Gastroesophageal sphincter (tissue), 4 donors: ENCODE measurements at places on chromosomes 11 and 22.

DNA sequence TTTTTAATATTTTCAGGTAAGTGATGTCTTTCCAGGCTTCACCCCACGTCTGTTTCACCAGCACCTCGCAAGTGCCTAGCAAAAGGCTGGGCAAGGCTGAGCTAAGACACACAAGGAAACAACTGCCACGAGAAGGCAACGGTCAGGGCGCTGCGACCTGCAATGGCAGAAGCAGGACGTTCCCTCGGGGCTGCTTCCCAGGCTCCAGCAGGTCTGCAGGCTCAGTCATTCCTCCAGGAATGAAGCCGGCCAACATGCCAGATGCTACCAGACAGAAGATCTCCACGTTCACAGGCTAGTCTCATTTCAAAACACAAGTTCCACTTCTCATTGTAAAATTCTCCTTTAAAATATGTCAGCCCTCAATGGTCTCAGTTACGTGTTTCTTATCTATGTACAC, 45.5 kb downstream of the CELSR1 start:
- no peak for ATAC-seq

GRCh38 chr22:30294066-30294465, 4.8 kb upstream of the CASTOR1 start:
- ATAC-seq: no peak

GRCh38 chr22:24706054-24706453, 68.5 kb downstream of the PIWIL3 start:
- ATAC-seq: no peak

DNA sequence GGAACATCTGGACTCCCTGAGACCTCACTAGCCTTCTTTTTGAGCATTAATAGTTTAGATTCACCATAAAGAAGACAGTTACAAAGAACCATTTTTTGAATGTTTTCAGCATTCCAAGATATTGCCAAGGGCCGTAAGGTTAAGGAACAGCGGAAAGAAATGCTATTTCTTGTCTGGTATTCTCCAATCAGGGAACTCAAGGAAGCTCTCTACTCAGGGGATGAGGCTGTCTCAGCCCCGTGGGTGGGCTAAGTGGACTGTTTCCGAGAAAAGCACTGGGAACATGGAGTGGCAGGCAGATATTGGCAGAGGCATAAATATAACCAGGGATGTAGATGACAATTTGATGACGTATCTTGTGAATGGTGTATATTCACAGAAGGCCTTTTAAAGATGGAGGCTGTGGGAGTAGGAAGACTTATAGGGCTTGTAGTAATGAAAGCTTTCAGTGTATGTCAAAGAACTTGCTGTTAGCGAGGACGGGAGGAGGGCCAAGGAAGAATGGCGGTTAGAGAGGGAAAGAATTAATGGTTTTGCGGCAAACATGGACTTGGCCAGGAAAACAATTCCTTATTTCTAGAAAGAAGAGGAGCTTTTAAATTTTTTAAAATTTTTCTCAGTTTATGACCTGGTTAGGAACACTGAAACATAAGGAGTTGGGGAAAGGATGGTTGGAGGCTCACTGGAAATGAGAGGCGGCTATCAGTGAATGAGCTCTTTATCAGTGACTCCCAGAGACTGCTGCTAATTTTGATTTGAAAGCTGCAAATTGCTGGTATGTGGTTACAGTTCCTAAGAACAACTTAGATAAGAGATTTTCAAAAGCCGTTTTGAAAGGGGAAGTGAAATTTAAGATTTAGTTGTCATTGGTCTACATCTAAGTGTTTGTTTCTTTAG, 64.6 kb downstream of the ST3GAL4 start:
- ATAC-seq: no peak

- no peak for ATAC-seq
Measured at GRCh38 chr11:117688255-117688797, 108.7 kb downstream of the DSCAML1 start.

DNA sequence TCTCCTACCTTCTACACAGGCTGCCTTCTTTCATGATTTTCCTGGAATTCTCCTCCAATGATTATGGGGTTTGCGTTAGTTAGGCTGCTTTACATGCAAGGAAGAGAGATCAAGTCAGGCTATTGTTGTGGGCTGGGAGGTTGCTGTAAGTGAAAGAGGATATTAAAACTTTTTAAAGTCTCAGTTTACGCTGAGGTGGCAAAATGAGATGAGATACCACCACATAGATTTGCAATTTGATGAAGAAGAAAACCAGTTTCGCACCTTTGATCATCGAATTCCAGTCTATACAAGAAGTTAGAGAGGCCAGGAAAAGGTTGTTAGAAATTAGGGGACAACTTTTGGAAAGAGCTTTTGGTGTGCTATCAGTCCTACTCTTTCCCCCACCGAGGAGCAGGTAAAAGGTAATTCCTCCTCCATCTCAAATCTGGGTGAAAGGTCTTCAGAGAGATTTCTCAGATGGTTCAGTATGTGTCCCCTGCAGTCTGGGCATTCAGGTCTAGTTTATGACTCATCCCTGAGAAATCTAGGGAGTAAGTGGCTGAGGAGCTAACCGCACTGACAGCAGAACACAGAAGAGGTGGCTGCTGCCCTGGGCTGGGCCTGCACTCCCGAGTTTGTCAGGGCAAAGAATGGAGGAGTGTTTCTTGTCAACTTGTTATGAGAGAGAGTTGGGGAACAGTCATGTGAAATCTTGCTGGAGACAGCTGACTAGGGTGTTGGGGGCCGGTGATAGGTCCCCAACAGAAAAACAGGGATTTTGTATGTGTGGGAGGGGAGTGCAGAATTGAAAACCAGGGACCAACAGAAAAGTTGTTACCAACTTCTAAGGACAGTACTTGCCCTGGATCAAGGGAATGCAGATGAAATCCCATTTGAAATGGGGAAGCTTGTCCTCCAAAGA, 34.7 kb downstream of the CCDC83 start:
- no peak for ATAC-seq

DNA sequence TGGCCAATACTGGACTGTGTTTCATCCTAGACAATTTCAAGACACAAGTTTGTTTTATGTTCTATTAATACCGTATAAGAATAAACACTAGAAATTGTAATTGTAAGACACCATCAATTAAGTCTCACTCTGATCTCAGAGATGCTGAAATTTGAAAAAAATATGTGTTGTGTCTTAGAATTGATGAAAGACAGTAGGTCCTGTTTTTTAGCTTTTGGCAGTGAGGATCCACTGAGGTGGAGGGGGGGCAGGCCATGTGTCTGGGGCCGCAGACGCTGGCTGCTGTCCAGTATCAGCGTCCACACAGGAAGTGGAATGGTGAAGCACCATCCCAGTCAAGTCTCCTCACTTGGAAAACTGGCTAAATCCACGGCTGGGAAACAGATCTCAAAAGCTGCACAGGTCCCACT, 22.5 kb upstream of the ALG8 start:
- ATAC-seq: peak; percentile 47

GRCh38 chr11:109783840-109784239, 309.4 kb upstream of the ZC3H12C start:
- ATAC-seq: no peak

DNA sequence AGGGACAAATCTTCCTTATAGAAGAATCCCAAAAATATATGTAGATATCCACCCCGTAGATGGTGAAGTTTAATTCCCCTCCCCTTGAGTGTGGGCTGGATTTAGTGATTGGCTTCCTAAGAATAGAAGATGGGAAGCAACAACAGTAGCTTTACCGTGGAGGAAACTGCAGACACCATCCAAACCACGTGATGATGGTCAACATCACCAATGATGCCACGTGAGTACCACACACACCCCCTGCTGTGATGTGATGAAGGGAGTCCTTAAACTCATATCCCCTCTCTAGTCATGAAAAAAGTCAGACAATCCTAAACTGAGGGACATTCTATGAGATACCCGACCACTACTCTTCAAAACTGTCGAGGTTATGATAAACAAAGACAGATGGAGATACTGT, 76.4 kb upstream of the SLC22A12 start:
- no peak for ATAC-seq

- no peak for ATAC-seq
Measured at GRCh38 chr11:63599211-63600122, 14.8 kb downstream of the PLAAT3 start.

DNA sequence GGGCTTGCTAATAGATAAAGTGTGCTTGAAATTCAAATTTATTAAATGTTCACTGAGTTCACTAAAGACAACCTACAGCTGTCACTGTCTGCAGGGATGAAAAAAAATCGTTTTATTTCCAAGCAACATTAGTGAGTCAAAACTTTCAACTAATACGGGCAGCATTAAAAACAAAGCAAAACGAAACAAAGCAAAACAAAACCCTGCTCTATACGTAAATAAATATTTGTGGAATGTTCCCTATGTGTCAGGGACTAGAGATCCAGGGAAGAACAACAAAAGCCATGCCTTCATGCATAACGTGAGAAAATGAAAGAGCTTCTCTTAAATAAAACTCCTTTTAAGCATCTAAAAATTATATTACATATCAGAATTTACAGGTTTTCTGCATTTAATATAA, 553 bp downstream of the NAALAD2 start:
- ATAC-seq: no peak

DNA sequence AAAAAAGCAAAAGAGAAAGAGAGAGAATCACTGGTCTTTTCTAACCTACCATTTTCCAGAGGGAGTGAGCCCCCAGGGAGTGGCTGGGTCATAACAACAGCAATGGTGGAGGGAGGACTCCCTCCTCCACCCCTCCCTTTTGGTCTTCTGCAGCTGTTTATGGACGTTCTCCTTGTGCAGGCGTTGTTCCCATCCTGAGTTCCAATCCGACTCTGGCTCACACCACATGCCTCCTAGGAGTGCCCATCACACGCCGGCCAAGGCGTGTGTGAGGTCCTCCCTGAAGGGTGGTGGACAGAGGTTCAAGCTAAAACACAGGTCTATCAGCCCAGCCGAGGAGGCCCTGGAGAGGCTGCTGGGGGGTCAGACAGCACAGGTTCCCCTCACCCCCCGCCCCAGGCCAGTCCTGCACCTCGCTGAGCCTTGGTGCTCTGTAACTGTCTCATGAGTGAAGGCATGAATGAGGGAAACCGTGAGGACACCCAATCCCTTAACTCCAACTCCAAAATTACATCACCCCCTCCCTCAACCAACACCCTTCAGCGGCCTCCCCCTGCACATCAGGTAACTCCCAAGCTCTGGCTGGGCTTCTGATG, 29.4 kb downstream of the IFT27 start:
- no peak for ATAC-seq

DNA sequence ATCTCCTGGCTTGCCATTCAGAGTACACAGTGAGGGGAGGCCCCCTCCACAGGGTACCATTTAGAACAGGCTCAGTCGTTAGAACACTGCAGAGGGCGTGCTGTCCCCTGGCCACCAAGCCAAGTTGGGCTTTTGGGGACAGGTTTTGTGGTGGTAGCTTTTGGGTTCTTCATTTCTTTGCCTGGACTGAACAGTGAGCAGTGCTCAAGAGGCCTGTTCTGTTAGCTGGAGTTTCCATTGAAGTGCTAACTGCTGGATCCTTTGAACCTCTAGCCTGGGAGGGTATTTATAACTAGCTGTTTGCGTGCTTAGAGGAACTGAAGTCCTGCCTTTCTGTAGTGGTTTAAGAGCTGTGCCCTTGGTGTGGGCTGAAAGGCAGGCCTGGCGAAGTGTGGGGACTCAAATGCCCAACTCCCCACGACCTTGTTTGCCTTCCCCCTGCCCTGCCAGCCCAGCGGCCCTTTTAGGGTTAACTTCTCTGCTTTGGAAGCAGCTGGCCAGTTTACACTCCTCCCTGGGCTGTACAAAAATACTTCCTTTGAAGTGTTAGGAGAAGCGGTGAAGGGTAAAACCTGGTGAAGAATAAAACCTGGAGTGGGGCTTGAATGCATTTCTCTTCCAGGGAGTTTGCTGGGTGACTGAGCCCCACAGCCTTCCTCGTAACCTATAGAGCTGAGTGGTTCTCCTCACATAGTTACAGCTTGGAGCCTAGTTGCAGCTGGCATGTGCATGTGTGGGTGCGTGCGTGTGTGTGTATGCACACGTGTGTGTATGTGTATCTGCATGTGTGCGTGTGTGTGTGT, 34.6 kb downstream of the ZNRF3 start:
- ATAC-seq: peak; percentile 77

DNA sequence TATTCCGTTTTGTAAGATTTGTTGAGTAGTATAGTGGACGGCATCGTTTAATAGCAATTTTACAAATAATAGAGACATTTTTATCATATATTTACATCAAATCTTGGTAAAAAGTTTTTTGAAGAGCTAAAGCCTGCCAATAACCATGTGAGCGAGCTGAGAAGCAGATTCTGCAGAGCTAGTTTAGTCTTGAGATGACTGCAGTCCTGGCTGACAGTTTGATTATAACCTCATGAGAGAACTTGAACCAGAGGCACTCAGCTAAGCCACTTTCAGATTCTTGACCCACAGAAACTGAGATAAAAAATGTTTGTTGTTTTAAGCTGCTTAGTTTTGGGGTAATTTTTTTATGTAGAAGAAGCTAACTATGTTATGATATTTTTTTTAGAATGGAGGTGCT, 78.9 kb downstream of the PDE3B start:
- ATAC-seq: no peak

- no peak for ATAC-seq
Measured at GRCh38 chr11:10118865-10119264, 175.2 kb downstream of the SBF2 start.

- no peak for ATAC-seq
Measured at GRCh38 chr11:91421641-91422040, 803.0 kb upstream of the FAT3 start.

DNA sequence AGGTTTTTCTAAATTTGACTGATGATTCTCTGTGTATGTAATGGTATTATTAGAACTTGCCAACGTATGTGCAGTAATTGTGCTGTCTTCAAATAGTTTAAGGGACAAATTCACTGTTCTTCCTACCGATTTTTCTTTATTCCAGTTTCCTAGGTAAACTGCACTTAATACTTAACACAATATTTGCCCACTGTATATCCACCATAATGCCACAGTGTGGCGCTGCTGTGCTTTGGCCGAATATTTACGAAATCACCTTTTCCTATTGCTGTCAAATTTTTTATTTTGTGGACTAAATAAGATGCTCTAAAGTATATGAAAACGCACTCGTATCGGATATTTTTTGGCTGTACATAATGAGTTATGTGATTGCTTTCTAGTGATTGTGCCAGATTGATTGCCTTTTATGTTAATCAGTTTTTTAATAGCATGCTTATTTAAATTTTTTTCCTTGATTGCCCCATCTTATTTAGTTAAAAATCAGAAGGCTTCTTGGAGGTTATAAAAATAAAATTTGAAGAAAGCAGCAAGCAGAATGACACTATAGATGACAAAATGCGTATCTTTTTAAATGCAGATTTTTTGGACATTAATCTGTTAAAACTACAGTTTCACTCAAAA, 10.5 kb downstream of the AASDHPPT start:
- ATAC-seq: no peak

GRCh38 chr11:61828379-61828628, 204 bp downstream of the FADS2 start:
- ATAC-seq: no peak

GRCh38 chr11:117005758-117006157, 92.5 kb downstream of the SIK3 start:
- ATAC-seq: no peak
